ENCODE measurements at places on chromosomes 16 and 17.
A peak's percentile ranks its signal among the peaks of the same experiment; 100 is the strongest.

DNA sequence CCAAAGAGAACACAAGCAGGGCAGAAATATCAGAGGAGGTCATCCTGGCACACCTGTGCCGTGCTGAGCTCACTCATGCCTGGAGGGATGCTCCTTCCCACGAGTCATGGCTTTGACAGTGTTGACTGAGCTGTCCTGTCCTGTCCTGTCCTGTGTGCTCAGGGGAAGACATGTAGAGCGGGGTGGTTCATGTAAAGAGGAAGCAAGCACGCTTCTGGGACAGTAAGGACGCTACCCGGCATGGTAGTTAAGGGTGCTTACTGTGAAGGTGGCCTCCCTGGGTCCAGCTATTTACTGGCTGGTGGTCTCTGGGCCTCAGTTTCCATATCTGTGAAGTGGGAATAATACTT lies 398 bp downstream of the LGALS9 start:
- no peak for DNase-seq

DNA sequence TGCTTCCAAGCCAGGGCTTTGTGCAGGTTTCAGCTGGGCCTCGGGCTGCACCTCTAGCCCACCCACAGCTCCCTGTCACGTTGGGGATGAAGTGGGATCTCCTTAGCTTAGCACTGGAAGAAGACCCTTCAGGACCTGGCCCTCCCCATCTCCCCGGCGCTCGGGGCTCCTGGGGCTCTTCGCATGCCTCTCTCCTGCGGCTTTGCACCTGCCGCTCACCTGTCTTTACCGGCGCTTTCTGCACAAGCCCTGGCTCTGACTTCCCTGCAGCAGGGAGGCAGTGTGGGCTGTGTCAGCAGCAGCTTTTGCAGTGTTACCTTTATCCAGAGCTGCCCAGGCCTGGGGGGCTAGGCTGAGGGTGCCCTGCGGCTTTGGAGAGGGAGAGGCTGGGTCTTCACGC lies 52.3 kb downstream of the NT5M start:
- no peak for DNase-seq

DNA sequence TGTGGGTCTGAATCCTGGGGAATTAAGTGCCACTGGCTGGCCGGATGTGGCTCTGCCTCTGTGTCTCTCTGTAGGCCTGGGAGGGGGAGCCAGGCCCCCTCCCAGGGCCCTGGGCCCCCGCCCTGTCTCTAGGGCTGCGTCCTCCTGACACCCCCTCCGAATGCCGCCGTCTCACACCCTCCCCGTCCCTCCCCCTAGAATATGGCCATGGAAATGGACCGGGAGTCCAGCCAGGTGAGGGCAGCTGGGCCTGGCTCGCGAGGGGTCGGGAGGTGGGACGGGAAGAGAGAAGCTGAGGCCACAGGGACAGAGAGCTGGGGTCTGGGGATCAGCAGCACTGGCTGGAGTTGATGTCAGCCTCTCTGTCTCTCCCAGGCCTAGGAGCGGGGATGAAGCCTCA lies 16.1 kb upstream of the PKMYT1 start:
- no peak for DNase-seq

DNA sequence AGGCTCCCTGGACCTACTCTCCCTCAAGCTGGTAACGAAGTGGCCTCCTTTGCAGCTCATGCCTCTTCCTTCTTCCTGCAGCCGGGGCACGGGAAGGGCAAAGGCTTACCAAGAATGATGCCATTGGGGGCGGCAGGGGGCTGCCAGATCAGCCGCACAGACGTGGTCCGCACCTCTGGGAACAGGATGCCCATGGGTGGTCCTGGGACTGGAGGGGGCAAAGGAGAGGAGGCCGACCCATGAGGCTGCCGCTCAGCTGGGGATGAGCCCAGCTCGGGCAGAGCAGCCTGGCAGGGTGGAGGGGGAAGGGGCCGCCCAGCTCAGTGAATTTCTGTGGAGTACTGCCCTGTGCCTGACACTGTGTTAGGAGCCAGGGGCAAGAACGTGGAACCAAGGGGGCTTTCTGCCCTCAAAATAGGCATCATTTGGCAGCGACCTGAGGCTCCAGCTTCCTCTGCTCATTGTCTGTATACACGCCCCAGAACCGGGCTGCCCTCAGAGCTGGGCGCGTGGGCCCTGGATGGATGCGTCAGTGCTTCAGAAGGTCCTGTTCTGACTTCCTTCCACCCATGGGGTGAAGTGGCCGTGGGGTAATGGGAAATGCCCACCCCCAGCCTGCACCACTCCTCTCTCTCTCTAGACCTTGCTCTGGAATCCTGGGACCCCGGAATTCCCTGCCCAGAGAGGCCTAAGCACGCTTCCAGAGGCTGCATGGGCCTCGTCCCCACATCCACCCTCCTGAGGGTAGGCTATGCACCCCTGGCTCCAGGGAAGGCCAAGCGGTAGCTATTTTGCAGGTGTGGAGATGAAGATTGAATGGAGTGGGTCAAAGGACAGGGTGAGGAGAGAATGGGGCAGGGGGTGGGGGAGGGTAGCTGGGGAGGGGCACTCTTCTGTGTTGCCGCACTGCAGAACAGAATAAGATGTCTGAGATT lies 79.8 kb upstream of the CDC42EP4 start:
- DNase-seq = no peak

DNA sequence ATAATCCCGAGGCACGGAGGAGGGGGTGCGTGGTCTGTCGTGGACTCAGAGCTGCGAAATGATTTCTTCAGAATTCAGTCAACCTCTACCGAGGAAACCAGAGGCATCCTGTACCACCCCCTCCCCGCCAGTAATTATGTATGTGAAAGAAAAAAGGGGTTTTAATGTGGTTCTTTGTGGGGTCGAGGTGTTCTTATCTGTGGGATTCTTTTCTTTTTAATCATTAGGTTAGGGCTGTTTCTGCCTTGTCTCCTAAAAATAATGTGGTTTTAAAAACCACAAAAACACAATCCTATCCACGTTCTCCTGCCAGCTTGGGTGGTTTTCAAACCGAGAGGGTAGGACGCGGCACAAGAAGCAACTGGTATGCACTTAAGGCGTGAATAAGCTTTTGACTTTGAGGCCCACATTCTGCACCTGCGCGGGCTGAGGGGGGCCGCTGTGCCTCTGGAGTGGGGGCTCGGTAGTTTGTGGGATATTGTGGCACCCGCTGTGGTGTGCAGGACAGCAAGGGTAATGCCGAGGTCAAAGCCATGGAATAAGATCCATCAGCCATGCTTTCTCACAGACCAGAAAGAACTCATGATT lies 1.0 kb downstream of the SLC47A1 start:
- no peak for DNase-seq

- no peak for DNase-seq
Observed at GRCh38 chr17:82315703-82316358, 1.6 kb downstream of the CD7 start.

GRCh38 chr16:85523602-85524364 lies 89.3 kb upstream of the GSE1 start:
- DNase-seq = no peak

GRCh38 chr17:81160306-81160705 lies 5.0 kb upstream of the PVALEF start:
- no peak for DNase-seq

GRCh38 chr17:5788266-5788900 lies 204.1 kb upstream of the NLRP1 start:
- DNase-seq = no peak

- no peak for DNase-seq
Observed at GRCh38 chr16:11349599-11350276, 4.5 kb downstream of the RMI2 start.

DNA sequence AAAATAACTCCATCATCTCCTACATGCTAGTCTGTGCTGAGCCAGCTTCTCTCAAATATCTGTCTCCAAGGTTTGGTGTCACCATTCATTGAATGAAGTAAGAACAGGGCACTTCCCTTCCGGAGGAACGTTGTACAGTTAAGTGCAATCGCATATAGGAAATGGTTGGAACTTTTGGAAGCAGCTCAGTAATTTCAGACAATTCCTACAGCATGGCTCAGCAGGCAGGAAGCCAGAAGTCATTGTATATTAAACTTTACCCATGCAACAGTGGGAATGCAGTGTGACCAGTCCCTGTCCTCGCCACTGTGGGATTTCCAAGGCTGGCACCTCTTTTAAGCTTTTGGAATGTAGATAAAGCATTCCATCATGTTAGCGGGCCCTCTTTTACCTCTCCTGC lies 51.1 kb upstream of the MYH2 start:
- no peak for DNase-seq

GRCh38 chr16:24858219-24859041 lies 12.7 kb downstream of the SLC5A11 start:
- DNase-seq = no peak

DNA sequence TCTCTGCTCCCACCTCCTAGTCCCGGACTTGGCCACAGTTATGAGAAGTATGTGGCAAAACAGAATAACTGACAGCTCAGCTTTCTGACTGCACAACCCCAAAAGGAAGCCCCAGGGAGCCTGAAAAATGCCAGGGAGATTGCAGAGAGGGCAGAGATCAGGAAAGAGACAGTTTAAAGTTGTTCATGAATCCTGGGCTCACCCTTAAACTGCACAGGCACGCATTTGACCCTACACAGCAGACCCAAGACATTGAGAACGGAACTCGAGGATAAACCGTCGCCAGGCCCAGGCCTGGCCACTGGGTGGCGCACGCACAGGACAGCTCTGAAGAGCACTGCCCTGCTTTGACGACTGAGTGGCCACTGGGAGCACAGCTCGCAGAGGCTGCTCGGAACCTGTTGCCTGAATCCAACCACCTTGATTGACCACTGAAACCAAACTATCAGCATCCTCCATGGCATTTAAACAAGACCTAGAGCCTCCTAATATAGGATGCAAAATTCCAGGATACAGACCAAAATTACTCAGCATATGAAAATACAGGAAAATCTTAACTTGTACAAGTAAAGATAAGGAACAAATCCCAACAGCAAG lies 114.0 kb downstream of the C16orf95 start:
- DNase-seq = peak; percentile 14

DNA sequence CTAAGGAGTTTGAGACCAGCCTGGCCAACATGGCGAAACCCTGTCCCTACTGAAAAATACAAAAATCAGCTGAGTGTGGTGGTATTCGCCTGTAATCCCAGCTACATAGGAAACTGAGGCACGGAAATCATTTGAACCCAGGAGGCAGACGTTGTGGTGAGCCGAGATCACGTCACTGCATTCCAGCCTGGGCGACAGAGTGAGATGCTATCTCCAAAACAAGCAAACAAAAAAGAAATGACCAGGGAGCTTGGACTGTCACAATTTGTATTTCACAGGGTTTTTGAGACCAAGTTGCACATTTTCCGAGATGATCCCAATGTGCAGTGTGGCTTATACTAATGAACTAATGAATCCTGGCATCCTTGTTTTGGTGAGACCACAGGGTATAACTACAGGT lies 156.5 kb downstream of the SLC39A11 start:
- no peak for DNase-seq

- DNase-seq = no peak
Observed at GRCh38 chr16:86565644-86566511, 751 bp upstream of the FOXC2 start.

DNA sequence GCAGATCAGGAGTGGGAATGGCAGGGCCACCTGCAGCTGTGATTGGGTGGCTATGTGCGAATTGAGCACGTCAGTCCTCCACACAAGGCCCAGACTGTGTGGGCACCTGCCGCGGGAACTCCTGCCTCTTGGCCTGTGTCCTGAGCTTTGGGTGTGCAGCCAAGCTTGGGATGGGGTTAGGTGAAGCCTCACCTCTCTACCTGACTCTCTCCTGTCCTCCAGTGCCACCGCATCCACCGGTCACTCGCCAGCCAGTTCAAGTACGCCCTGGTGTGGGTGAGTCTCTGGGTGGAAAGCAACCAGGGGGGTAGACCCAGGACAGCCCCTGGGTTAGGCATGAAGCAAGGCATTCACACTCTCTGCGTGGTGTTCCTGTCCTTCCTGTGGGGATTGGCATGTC lies 2.3 kb upstream of the MYO15A start:
- no peak for DNase-seq

DNA sequence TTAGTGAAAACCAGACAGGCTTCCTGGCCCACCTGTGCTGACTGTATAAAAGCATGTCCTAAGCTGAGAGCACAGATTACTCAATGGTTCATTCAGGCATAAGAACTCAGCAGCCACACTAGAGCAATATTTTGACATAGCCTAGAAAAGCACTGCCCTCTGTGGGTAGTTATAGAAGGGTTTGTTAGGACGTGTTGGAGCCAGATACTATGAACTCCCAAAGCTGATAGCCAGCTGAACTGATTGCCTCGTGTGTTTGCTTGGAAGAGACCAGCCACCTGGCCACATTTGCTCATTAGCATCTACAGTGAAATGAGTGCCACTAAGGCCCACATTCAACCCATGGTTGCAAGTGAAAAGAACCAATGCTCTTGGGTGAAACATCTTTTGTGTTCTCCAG lies 30.8 kb upstream of the ABCA5 start:
- no peak for DNase-seq

GRCh38 chr16:48965386-48965785 lies 316.3 kb downstream of the CBLN1 start:
- DNase-seq = no peak

DNA sequence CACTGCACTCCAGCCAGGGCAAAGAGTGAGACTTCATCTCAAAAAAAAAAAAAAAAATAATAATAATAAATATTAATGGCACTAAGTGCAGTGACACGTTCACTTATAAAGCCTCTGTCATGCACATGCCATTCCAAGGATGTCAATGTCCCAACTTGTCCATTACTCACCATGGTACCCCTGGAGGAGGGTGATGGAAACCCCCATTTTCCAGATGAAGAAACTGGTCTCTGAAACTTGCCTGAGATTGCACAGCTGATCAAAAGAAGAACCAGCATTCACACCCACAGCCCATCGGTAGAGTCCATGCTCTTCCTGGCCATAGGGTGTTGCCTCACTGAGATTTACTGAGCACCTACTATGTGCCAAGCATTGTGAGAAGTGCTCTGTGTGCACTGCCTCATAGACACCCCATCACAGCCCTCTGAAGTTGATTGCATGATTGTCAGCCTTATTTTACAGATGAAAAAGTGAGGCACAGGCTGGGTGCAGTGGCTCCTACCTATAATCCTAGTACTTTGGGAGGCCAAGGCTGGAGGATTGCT lies 123.7 kb downstream of the ABCC1 start:
- no peak for DNase-seq

DNA sequence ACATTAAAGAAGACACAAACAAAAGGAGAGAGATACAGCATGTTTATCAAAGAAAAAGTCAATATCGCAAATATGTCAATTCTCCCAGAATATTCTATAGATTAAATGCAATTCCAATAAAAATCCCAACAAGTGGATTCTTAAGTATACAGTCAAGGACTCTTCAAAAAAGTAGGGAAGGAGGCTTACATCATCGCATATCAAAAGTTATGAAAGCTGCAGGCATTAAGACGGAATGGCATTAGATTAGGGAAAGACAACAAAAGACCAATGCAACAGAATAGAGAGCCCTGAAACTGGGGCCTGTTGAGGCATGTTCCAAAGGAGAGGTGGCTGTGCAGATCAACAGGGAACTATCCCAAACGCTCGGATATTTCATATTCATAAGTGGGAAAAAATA lies 76.0 kb downstream of the MARCHF10 start:
- no peak for DNase-seq

- no peak for DNase-seq
Observed at GRCh38 chr16:27907457-27907972, 156.0 kb downstream of the GSG1L start.

DNA sequence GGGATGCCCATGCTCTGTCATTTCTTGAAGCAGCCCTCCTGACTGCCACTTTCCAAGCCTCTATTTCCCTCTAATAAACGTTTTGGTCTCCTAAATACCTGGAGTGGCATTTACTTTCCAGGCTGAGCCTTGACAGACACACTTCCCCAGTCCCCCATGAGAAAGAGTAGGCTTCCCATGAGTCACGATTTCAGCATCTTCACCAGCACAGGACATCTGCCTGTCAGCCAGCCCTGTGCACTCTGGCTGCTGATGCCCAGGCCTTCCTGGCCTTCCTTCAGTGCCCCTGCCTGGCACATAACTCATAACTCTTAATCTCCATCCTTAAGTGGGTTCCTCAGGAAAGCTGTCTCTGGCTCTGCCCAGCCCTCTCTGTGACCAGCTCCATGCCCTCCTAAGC lies 30.8 kb upstream of the GAS7 start:
- DNase-seq = no peak

Measured in NK-92 treated with Interleukin-12 subunit alpha and Interleukin-12 subunit beta, amount 100 ng/mL, for 24 hours (cell line).